ENCODE measurements at places on chromosomes 13 and 19.

DNA sequence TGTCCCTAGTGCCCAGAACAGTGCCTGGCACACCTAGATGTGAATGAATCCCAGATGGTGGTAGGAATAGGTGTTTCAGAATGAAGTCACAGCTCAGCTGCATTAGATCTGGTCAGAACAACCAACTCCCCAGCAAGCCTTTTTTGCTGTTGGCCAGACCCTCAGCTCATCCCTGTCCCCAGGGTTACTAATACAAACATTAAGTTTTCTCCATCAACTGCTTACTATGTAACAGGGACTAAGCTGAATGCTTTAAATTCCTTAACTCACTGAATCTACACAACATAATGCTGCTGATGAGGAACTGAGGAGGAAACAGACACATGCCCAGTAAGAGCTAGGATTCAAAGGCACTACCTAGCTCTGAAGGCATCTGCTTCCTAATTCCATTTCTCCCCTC, 18.8 kb downstream of the SMG9 start:
- DNase-seq: no peak

- no peak for DNase-seq
Observed at GRCh38 chr13:89899302-89900103, 1448.0 kb upstream of the MIR17HG start.

- no peak for DNase-seq
Observed at GRCh38 chr19:35039881-35040825, 1.4 kb upstream of the HPN start.

DNA sequence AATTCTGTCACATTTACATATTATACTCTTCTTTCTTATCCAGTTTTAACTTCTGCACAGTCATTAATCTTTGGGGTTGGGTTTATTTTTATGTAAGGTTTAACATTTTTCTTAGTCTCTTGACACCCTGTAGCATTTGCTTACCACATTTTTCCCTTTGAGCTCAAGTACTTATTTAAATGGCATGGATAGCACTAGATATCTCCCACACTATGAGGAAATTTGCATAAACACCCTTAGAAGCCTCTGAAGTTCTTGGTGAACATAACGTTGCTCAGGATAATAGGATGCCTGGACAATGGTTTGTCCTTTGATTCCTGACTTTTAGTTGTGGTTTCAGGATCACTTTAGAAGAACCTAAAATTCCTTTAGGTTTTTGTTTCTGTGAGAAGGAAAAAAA, 338.9 kb downstream of the PCDH17 start:
- no peak for DNase-seq
